ENCODE measurements at places on chromosomes 12 and 14. TPM values are rescaled to one million over a fixed set of nuclear protein-coding genes. Genes with fewer than 3 reads are reported as not detected.

Gene EGLN3
- total RNA-seq: 0.34 TPM

GRCh38 chr12:62292761-62293344, 32.6 kb downstream of the USP15 start:
- DNase-seq: no peak

- DNase-seq: peak; percentile 65
These were observed 589 bp downstream of the ATF1 start for GRCh38 chr12:50764286-50765094.

DNA sequence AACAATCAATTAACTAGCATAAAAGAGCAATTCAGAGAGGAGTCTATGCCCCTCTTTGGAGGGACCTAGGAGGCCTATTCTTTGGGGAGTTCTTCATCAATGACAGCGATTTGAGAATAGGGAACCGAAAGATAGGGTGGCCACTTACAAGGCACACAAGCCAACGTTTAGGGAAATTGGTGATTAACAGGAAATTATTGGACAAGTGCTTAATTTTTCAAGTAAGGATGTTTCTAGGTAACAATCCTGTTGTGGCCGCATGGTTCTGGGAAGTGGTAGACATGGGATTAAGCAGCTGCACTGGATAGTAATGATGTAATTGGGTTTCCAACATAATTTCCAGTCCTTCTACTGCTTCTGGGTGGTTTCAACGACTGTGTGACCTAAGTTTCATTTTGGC, 83.2 kb downstream of the HMGA2 start:
- no peak for DNase-seq
